ENCODE measurements at places on chromosomes 12 and 14.

DNA sequence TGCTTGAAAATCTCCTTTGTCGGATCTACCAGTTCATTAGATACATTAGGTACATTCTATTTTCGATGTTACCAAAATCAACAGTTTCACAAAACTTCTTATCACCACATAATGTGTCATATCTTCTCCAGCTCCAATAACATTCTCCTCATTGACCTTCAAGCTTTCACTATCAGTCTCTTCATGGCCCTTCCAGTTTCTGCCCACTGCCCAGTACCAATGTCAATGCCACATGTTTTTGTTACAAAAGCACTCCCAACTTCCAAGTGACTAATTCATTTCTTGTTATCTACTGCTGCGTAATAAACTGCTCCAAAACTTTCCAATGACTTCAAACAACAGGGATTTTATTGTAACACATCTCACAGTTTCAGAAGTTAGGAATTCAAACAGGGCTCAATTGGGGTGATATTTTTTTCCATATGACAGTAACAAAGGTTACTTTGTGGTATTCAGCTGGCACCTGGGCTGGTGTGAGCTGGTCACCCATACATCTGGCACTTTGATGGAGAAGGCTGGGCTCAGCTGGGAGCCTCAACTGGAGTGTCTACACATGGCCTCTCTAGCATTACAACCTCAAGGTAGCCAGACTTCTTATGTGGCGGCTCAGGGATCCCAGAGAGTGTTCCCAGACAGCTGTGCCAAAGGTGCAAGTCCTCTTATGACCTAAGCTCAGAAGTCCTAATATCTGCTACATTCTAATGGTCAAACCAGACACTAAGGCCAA lies 6.1 kb downstream of the OR5AU1 start:
- no peak for DNase-seq

- DNase-seq: no peak
These were observed 5.5 kb upstream of the VASH1 start for GRCh38 chr14:76755610-76756370.

- DNase-seq: no peak
These were observed 45.8 kb upstream of the HOXC13 start for GRCh38 chr12:53892762-53893395.

- DNase-seq: no peak
These were observed 60.1 kb upstream of the RFX4 start for GRCh38 chr12:106522708-106523107.

GRCh38 chr12:29158115-29158763 lies 9.2 kb downstream of the FAR2 start:
- no peak for DNase-seq

- DNase-seq: peak; percentile 25
These were observed 15.9 kb upstream of the FAR2 start for GRCh38 chr12:29133181-29133580.

- peak; percentile 74 for DNase-seq
These were observed 358.6 kb downstream of the DUSP6 start for GRCh38 chr12:88993651-88994050.

- no peak for DNase-seq
These were observed 38.8 kb upstream of the GAS2L3 start for GRCh38 chr12:100534625-100535227.

DNA sequence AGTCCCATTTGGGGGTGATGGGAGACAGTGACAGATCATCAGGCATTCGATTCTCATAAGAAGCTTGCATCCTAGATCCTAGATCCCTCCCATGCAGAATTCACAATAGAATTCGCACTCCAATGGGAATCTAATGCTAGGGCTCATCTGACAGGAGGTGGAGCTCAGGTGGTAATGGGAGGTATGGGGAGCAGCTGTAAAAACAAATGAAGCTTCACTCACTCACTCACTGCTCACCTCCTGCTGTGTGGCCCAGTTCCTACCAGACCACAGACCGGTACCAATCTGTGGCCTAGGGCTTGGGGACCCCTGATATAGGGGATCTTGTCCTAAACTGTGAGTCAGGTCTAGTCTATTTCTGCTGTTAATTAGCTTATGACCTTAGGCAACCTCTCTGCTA lies 40.1 kb upstream of the EPS8 start:
- DNase-seq: no peak

- no peak for DNase-seq
These were observed 52.5 kb downstream of the BEGAIN start for GRCh38 chr14:100534528-100535286.

GRCh38 chr14:68466491-68466977 lies 326.3 kb downstream of the ZFP36L1 start:
- DNase-seq: peak; percentile 96

GRCh38 chr12:64127811-64128210 lies 94.3 kb downstream of the KICS2 start:
- DNase-seq: no peak

- no peak for DNase-seq
These were observed 36.1 kb upstream of the CCDC88C start for GRCh38 chr14:91453744-91454143.

- DNase-seq: no peak
These were observed 715 bp downstream of the NEK9 start for GRCh38 chr14:75126121-75126544.

- peak; percentile 6 for DNase-seq
These were observed 401.4 kb downstream of the RPL10L start for GRCh38 chr14:46250113-46250703.

GRCh38 chr12:131065279-131065678 lies 111.6 kb downstream of the ADGRD1 start:
- DNase-seq: no peak

DNA sequence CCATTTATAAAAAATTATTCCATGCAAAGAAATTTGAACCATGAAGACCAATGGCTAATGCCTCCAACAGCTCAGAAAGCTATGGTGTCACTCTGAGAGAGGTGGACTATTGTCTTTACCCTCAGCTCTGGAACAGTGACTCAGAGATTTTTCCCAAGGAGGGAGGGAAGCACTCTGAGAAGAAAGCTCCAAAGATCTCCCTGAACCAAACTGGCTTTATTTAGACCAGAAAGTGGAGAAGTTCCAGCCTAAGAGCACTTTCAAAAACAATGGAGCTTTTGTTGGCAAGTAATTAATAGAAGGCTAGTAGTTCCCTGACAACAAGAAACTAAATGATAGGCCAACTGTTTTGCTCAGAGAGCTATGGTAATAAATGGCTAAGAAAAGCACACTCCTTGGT lies 599.9 kb upstream of the MDGA2 start:
- no peak for DNase-seq

DNA sequence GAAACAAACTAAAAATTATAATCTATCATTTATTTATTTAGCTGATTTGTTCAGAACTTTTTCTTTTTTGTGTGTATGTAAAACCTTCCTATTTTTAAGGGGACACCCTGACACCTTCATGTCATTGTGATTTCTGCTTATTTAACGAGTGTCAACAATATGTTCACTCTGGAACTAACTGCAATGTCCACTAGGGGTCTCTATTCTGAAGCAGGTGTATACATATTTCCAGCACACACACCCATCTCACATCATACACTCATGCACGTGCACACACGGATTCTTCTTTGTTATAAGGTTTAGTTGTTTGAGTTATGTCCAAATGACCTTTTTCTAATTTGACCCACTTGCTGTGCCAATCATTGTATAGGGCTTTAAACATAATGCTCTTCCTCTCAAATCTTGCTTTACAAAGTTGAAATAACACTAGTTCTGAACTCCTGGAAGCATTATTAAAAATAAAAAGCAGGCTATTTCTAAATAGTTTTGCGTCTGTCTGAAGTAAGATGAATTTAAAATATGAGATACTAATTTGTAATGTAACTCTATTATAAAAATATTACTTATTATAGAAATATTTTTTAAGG lies 15.5 kb downstream of the E2F7 start:
- DNase-seq: peak; percentile 71

- no peak for DNase-seq
These were observed 162.1 kb downstream of the ADCK1 start for GRCh38 chr14:77961847-77962580.

DNA sequence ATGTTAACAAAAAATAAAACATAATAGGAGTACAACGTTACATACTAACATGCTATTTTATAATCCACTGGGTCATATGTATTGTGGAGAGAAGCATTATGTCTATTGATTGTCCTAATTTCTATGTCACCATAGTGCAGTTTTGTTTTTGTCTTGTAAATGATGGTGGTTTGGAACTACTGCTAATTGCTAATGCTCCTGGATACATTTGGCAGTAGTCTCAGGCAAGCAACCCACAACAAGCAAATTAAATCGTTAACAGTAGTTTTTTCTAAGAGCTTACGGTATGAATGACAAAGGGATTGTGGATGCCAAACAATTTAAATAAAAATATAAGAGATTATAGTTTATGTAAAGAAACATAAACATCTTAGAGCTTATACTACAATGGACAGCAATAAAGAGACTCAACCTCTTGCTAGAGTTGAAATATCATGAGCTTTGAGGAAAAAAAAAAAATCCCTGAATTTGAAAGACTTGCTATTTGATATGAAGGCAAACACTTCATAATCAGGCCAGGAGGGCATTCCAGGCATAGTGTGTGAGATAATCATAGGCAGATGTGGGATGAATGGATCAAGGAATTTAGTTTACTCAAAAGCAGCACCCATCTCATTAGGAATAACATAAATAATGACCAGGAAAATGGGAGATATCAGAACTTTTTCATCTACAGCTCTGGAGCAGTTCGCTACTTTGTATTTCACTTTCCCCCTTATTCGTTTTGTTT lies 181.3 kb downstream of the CCDC59 start:
- peak; percentile 7 for DNase-seq

DNA sequence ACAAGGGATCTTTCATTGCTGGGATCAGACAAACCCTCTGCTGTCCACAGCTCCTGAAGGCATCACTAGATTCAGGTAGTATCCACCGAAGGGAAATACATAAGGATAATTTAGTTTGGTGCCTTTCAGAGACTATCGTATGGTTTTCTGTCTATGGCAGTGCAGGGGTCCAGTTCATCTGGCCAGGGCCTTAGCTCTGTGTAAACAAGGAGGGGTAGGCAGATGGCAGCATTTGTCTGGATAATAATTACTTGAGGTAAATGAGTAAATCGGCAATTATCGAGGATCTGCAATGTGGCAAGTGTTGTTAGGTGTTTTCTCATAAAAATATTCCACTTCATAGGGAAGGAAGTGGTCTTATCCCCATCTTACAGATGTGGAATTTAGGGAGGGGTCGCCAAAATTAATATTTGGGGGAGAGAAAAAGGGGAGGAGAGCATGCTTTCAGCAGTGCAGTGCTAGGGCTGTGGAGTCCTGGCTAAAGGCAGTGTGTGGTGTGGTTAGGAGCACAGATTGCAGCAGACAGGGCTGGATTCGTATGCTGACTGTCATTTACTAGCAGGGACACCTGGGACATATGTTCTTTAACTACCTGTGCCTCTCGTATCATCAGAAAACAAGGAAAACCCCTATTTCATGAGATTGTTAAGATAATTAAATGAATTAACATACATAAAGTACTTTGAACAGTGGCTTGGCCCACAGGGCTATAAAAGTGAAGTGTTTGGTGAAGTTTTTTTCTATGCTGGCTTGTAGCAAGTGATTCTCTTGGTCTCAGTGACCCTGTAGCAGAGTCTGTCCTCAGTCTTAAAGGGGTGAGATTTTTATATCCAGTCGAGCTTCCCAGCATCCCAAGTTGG lies 27.1 kb downstream of the RASSF8 start:
- DNase-seq: no peak

DNA sequence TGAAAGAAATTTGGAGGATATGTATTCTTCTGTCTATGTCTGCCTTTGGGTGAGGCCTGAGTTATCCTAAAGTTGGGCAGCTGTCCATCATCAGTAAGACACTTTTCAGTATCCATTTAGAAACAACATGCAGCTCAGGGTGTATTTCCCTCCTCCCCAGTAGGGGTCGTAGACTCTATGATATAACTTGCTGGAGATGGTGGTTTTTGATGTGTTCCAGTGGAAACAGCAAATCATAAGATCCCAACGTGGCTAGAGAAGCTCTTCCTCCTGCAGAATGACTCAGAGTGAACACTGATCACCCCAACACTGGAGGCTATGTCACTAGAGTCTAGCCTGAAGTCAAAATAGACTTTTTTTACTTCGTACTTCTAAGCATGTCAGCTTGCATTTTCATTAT lies 331.6 kb upstream of the STXBP6 start:
- no peak for DNase-seq

GRCh38 chr12:48978741-48979601 lies 849 bp downstream of the WNT1 start:
- no peak for DNase-seq

- DNase-seq: no peak
These were observed 20.0 kb upstream of the KDM2B start for GRCh38 chr12:121600702-121601336.

DNA sequence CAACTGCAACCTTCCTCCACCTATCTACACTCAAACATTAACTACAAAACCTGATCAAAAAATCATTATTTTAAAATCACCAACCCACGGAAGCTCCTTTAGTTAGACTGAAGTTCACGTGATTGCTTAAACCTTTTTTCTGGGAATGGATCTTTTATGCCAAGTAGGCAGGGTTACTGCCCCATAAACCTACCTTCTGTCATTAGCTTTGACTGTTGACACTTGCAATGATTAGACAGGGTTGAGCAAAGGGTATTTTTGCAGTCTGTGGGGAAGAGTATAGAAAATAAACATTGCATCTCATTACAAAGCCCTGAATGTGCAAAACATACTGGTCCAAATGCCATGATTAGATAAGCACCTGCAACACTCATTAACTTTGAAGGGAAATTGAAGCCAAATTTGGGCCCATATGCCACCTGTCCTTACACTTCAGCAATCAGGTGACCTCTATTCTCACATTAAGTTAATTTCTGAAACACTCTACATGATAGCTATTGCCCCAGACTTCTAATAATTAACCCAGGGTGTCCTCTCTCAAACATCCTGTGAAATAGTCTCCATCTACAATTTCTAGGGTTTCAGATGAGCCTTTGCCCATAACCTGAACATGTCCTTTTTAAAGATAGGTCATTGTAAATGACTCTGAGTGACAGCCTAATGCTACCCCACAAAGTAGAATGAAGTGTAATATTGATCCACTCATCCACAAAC lies 156.0 kb upstream of the PLEKHG7 start:
- no peak for DNase-seq

DNA sequence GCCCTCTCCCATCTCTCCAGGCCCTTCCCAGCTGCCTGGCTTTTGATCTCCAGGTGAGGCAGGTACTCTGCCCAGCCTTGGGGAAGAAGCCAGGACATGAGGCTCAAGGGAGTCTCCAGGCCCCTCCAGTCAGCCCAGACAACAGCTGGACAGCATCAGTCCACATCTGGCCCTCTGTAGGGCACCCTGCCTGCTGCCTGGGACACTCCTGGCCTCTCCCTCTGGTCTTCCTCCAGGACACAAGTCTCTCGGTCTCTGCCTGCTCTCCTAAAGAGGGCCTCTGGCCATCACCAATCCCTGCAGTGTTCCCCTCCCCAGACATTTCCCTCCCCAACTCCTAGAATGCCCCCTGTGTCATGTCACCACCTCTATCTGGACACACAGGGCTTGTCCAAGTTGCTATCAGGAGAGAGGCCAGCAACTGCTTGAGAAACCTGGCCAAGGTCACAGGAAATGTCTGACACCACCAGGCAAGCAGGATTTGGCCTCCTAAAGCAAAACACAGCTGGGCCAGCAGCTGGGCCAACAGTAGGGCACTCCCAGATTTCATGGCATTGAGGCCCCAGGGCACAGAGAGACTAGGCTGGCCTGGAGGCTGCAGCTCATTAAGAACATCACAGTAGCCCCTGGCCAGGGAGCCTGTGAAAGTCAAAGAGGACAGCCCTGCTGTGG lies 29.0 kb downstream of the LTBP2 start:
- DNase-seq: no peak

Data from fibroblast of upper back skin (primary cell).